Activated CD4-positive, alpha-beta T cell treated with anti-CD3 and anti-CD28 coated beads, Interleukin-2, Interleukin-4, amounts not matched to agents 100 ng/mL and 50 ng/mL, durations not matched to agents 16 hours and 8 hours (primary cell): ENCODE measurements at places on chromosomes 1 and 21.

GRCh38 chr21:42538479-42539275, 25.0 kb downstream of the SLC37A1 start:
- no peak for DNase-seq

GRCh38 chr1:153526132-153526543, 9.7 kb downstream of the S100A6 start:
- DNase-seq: no peak

GRCh38 chr21:15301014-15301413, 236.2 kb upstream of the NRIP1 start:
- no peak for DNase-seq

GRCh38 chr1:27098431-27099134, 56.3 kb downstream of the SLC9A1 start:
- DNase-seq: no peak
